ENCODE measurements at places on chromosomes 6 and 20.
A peak's percentile ranks its signal among the peaks of the same experiment; 100 is the strongest.

- peak; percentile 63 for DNase-seq
Observed at GRCh38 chr20:51372176-51372803, 170.2 kb downstream of the NFATC2 start.

DNA sequence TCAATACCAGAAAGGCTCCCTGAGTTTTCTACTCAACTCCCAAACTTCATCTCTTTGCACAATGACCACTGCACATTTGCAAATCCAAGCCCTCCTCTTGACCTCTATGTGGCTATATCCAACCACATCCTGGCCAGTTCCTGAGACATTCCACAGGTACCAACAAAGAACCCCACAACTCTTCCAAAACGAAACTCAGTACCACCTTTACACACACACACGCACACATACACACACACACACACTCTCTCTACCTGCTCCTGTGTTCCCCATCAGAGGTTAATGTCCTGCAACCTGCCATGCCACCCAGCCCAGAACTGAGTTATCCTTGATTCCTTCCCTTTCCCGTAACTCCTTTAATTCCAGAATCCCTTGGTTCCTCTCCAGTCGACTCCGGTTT, 58.5 kb downstream of the CHD6 start:
- DNase-seq: no peak

- DNase-seq: no peak
Observed at GRCh38 chr20:24934101-24934661, 14.9 kb upstream of the CST7 start.

DNA sequence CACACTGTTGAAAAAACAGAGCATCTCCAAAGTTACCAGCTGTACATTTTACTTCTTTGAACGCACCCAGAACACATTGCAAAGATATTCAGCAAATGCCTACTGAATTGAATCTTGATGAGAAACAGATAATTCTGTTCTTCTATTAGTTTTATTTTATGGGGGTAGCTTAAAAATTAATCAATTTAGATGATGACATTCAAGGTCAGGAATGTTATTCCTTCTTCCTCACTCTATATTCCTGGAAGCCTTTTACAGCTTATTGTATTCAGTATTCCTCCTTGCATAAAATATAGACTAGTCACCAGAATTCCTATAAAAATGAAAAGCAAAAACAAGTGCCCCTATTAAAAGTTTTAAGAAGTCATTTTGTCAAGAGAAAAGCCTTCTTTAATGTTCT, 21.4 kb upstream of the GMDS start:
- no peak for DNase-seq

DNA sequence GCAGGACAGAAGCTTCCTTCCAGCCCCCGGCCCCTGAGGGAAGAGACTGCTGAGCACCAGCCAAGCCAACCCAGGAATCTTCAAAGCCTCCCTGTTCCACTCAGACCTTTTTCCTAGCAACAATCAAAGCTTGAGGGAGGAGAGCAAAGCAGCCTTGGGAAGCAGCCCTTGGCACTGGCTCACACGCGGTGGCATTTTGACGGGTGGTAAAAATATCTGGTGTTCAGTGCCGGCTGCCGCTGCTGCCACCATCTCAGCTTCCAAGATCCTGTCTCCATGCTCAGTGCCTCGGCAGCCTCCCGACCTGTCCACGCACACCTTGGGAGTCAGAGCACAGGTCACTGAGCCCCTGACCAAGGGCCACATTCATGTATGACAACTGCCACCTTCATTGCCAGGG, 170.1 kb downstream of the LRFN2 start:
- no peak for DNase-seq

DNA sequence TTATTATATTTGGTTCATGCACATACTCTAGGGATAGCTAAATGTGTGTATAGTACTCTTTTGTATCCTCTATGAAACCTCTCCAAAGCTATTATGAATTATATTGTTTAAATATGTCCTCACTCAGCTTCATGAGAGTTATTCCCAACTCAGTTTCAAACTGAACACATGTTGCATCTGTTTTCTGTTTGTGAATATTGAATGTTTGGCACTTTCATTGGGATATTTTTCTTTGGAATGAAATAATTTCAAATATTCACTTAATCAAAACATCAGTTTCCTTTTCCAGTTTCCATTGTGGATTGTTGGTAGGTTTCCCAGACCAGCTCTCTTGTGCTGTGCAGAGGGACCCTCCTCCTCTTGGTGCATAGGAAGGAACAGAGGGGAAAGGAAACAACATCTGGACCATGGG, 46.6 kb downstream of the HDAC2 start:
- no peak for DNase-seq

- DNase-seq: no peak
Observed at GRCh38 chr6:26450240-26450639, 7.5 kb upstream of the BTN2A1 start.

All from GM18507 (cell line).